ENCODE measurements at places on chromosomes 4 and X.

DNA sequence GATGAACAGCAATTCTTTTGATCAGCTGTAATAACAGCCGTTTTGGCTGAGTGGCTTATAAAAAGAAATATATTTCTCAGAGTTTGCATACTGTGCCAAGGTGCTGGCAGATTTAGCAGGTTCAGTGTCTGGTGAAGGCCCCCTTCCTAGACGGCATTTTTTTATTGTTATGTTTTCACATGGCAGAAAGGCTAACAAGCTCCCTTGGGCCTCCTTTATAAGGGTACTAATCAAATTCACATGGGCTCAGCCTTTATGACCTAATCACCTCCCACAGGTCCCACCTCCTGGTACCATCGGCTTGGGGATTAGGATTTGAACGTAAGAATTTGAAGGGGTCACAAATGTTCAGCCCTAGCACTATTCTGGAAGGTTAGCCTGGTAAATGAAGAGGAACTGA lies 431.9 kb downstream of the SPOCK3 start:
- no peak for DNase-seq

DNA sequence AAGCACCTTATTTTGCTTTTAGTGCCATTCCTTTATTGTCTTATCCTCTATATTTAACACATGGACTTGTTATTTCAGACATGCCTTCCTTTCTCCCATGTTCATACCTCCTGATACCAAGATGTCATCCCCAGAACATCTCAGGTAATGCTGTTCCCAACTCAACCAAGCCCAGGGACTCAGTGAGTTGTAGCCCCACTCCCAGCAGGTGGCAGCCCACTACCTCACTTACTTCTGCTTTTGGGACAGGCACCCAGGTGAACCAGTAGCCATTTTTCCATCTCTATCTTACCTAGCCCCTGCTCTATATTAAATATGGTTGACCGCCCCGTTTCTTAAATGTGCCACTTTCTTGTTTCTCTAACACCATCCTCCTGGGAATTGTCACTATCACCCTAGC lies 199.0 kb downstream of the DCHS2 start:
- DNase-seq = no peak

- no peak for DNase-seq
Measured at GRCh38 chr4:81237791-81238190, 22.8 kb upstream of the PRKG2 start.

DNA sequence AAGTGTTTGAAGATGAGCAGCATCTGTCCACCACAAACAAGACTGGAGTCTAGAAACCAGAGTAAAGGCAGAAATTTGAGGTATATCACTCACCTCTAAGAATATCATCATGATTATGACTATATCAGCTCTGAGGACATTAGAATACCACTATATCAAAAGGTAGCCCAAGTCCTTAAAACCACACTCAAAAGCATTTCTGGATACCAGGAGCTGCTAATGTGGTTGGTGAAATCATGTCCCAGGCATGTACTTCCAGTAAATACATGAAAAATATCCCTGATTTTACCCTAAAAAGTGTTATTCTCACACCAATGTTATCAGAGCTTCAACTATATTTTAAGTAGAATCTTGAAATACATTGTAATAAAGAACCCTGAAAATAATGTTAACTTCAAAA lies 136.3 kb upstream of the SMAD1 start:
- DNase-seq = no peak

- DNase-seq = no peak
Measured at GRCh38 chrX:134423606-134424005, 36.4 kb upstream of the HPRT1 start.

GRCh38 chr4:27790911-27791310 lies 930.3 kb downstream of the STIM2 start:
- DNase-seq = no peak

DNA sequence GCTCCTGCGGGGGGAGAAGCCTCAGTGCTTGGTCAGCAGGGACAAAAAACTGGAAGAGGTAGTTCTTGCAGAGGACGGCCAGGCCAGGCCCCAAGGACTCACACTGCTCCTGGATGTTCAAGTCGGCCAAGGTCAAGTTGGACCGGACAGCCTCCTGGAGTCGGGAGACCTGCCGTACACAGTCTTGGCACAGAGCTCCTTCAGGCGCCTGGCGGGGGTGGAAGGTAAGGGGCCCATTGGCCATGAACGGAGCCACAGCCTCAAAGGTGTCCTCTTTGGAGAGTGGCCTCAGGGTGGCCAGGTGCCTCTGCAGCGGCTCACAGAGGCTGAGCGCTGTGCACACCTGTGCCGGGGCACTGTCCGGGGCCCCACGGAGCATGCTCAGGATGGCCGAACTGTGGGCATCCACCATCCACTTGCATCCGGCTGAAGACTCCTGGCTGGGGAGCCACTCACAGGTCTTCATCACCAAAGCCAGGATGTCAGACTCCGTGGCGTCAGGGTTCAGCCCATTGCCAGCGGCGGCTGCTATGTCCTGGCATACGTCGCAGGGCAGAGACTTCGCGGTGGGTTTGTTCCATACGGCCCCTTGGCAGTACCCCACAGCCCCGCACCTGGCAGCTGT lies 477 bp downstream of the PSAPL1 start:
- no peak for DNase-seq

DNA sequence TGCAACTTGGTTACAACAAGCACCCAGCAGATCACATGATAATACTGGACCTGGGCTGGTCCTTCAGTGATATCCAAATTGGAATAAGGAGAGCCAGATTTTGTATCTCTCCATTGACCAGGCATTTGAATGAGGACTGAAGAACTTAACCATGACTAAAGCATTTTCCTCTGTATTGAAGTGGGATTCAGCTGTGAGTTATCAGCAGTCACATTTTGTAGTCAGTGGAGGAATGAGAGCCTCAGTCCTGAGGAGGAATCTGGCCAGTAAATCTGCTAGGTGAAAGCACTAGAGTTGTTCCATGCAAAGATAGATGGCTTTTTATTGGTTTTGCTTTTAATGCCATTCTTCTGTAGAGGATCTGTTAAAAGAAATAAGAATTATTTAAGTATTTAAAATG lies 1506.0 kb downstream of the PCDH7 start:
- no peak for DNase-seq

DNA sequence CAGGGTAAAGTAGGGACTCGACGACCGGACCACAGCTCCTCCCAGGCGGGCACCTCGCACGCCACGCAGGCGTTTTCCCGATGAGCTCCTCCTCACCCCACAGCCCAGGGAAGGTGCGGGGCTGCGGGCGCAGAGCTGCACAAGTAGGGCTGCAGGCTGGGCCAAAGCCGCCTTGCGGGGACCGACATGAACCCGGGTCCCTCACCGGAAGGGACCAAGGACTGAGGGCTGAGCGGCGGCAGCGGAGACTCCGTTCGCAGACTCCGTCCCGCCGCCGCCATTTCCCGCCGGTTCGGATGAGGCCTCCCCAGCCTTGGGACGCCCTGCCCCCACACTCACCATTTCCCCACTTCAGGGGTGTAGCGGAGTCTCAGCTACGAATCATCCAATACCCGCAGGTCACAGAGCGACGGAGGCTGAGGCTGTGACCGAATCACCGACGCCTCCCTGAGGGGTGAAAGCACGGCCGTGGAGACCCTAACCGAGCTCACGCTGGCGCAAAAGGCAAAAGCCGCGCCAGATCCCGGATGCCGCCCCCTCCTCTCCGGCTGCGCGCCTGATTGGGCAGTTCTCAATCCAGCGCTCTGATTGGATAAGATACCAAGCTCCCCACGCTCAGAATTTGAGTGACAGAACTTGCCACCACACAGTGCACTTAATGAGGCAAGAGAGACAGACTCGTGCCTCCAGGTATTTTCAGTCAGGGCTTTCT lies at the start of gene ZNF732:
TSS of gene ZNF732 (minus strand) at position 506 of the 712 bp plus-strand sequence. CDS start at position 342, 164 bp downstream.
- DNase-seq = no peak

DNA sequence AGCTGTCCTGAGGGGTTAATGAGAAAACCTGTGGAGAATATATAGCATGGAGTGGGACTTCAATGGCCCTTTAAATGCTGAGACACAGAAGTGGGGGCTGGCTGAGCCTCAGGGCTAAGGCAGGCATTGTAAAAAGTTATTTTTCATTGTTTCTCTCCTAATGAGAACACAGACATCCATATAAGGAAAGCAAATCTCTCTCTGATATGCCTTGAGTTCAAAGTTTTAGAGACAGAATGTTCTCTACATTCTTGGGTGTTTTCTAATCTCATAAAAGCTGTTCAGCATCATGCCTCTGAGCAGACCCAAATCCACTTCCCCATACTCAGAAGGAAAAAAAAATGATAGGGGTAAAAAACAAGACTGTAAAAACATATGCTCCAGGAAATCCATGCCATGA lies 16.8 kb upstream of the RAB40A start:
- DNase-seq = no peak

DNA sequence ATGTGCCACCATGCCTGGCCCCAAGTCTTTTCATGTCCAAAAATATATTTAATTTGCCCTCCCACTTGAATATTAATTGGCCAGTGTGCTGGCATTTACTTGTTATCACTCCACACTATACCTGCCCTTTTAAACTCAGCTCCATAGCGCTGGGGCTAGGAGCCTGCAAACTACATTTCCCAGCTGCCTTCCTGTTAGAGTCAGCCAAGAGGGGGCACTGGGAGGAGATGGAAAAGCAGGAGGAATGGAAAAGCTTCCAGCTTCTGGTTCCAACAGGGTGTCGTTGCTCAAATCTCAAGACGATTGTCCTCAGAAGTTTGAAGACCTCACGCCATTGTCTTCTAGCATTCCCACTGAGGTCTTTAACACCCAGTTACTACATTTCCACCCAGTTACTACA lies 315.5 kb downstream of the BCOR start:
- no peak for DNase-seq

- DNase-seq = no peak
Measured at GRCh38 chr4:176262243-176262642, 6.8 kb downstream of the ASB5 start.

DNA sequence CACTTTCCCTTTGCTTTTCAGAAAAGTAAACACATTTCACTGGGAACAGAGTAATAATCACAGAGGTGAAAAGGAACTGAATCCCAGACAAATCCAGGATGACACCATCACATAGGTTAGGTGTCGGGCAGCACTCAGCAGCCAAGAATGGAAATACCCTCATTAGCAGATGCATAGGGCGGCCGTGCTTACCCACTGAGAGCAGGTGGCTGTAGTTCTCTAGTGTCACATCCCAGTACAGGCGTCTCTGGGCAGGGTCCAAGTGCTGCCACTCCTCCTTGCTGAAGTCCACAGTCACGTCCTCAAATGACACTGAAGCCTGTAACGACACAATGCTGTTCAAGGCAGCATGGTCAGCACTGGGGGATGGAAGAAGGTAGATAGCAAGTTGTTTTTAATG lies 26.9 kb downstream of the ZNF41 start:
- no peak for DNase-seq

DNA sequence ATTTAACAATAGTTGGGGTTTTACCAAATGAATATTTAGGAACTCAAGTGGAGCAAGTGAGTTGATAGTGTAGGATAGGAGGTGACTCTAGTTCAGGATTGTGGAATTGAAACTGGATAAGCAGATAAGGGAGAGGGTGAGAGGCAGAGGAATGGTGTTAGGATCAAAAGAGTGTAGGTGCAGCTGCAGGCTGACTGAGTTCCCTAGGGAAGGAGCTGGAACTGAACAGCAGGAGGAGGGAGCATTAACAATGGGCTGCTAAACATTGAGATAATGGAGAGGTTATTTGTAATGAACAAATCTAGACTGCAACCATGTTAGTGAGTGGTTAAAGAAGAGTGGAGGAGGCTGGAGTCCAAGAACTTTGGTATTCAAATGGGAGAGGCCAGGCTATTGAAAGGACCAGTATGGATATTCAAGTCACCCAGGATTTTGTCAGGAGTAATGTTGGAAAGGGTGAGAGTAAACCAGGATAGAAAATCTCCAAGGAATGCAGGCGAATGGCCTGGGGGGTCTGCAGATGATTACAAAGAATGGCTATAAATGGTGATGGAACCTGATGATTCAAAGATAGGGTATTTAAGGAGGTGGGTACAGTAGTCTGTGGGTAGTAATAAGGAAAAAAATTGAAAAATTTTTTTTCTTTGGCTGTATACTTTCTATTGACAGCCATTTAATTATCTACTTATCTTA lies 497.1 kb upstream of the TENM3 start:
- no peak for DNase-seq

DNA sequence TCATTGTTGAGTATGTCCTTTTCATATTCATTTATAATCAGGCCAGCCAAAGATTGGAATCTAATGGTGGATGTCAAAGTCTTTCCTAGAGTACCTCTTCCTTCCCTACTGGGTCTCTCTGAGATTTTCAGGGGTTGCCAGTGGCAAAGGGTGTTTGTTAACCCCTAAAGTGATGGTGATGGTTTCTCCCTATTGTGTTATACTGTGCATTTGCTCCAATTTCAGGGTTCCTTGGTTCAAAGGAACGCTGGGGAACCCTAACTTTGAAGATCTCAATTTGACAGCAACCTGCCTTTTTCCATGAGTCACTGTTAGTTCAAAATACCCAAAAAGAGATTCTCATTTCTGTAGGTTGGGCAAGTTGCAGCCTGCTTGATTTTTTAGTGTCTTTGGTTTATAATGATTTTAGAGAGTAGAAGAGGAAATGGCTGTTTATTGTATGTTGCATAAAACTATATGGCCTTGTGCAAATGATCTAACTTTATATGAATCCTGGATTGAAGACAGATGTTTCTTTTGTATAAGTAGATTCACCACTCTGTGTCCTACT lies 23.0 kb downstream of the GAB1 start:
- no peak for DNase-seq

GRCh38 chrX:16429406-16429805 lies 220.6 kb upstream of the S100G start:
- no peak for DNase-seq

DNA sequence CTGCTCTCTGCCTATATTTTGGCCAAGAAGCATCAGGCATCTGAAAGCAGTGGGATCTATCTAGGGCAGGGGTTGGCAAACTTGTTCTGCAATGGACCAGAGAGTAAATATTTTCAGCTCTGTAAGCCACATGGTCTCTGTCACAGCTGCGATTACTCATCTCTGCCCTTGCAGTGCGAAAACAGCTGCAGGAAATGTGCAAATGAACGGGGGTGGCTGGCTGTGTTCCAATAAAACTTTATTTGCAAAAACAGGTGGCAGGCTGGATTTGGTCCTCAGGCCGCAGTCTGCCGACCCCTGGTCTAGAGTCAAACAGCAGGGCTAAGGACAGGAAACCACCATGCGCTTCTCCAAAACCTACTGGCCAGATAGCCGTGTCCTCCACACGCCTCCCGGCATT lies 48.6 kb downstream of the ACOX3 start:
- DNase-seq = no peak

DNA sequence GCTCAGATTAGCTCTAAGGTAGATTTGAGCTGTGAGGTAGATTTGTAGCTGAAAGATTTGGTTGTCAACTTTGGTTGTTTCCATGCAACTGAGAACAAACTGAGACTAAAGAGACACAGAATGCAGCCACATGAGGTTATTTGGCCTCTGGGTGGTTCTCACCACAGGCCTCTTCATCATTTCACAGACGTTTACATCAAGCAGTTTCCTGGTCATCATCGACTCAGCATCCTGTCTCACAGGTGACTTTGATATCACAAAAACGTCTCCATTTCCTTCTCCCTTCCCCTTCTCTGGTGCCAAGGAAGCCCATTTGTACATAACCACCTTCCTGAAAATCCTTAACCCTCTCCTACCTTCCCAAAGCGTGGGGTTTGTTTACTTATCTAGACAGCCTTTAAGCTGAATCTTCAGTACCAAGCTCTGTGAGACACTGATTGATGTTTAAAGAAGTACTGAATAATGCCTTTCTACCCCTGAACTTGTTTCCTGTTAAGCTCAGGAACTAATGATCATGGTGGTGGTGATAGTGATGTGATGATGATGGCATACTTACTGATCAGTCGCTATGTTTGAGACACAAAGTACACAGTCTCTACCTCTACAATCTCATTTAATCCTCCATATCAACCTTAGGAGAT lies 81.9 kb downstream of the FAM114A1 start:
- DNase-seq = no peak
